ENCODE measurements at places on chromosomes 5 and 9.
A peak's percentile ranks its signal among the peaks of the same experiment; 100 is the strongest.

- DNase-seq: no peak
These were observed 84.9 kb downstream of the RGS3 start for GRCh38 chr9:113548221-113549041.

- no peak for DNase-seq
These were observed 29.5 kb downstream of the SURF6 start for GRCh38 chr9:133306242-133307204.

DNA sequence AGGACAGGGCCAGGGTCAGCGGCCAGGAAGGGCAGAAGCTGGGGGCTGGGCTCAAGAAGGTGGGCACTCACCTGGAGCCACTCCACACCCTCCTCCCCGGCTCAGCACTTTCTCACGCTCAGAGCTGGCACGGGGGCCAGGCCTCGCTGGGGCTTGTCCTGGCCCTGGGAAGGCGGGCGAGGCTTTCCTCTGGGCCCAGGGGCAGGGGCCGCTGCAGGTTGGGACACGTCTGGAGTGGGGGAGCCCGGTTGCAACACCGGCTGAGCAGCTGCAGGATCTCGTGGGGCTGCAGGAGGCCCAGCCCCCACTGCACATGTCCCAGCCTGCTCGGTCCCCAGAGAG is 38.9 kb upstream of the EGFL7 start:
- DNase-seq: no peak

GRCh38 chr9:70502690-70503089 is 88.2 kb upstream of the KLF9 start:
- DNase-seq: no peak

DNA sequence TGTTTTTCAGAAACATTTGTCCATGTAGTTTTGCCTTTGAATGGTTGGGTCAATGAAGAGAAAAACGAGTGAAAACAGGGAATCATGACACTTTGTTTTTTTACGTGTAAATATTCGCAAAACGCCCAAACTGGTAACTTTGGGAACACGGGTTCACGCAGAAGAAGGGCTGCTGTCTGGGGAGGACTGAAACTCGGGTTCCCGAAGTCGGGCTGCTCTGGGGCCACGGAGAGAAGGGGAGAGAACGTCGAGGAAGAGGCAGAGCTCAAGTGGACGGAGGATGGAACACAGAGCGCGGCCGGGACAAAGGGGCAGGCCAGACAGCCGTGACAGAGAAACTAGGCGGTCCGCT is 478 bp upstream of the SETD9 start:
- no peak for DNase-seq

GRCh38 chr9:127311239-127311741 is 46.7 kb downstream of the GARNL3 start:
- DNase-seq: no peak

DNA sequence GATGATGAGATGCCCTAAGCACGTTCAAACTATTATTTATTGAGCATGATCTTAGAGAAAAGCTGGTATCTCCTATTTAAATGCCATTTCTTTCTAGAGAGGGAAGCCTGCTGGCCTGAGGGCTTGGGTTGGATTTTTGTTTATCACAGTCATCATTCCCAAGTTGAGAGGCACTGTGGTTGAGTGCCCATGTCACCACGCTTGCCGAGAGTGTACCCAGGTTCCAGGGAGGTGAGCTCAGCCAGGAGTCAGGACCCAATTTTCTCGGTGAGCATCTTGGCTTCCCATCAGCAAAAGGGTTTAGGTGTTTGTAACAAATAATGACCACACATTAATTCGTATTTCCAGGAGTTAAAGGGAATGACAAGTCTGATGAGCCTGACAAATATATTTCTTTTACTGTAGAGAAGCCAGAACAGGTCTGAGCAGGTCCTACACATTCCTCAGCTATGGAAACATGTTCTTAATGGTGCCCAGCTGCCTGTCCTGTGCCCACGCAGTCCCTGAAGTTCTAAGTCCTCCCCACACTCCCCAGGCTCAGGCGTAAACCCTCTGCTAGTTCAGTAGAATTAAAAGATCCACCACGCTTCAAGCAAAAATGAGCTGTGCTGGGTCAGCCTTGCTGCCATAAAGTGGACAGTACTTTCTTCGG is 258.9 kb upstream of the IRX2 start:
- DNase-seq: no peak

DNA sequence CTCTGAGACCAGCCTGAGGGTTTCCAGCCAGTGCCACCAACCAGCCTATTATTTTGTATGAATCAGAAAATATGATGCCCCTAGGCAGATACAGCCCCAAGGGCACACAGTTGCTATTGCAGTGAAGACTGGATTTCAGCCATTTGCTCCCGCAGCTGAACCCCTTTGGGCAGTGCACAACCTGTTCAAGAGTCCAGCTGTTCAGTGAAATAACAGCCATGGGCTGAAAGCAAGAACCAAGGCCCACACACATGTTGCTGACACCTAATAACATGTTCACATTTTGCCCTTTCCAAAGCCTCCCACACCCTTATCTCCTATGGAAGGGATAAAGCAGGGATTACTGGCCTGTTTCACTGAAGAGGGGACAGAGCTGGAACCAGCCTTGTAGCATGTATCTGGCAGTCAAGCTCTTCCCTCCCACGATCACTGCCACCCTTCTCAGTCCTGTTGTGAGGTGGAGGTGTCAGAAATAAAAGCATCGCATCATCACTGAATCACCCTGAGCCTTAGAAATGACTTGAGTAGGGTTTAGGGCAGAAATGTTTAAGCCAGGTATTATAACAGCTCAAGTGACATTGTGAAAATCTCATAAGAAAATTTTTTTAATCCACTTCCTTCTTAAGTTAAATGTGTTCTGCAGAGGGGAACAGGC is 137.1 kb upstream of the FSTL4 start:
- DNase-seq: no peak

DNA sequence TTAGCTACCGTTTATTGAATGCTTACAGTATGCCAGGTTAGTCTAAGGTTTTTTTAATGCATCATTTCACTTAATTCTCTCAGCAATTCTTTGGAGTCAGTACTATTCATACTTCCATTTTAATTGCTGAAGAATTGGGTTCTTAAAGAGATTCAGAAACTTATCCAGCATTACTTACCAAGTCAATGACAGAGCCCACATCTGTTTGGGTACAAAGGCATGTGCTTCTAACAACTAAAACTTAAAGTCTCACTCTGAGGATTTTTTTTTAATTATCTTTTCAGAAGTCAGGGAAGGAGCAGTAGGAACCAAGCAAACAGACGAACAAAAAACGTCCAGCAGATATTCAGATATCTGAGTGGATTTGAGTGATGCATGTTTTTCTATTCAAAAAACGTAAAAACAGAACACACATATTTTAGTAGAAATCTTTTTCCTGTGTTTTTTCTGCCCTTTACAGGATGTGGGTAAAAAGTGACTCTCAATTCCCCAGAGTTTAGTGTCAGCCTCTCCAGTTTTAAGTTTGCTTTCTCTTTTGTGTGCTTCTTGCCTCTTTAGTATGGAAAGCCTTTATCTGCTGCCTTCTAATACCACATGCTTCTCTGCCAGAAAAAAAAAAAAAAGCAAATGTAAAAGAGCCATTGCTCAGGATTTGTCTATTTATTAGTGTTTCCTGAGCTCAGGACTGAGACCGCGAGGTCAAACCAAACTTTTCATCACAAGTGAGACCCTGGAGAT is 118.0 kb downstream of the PRKACG start:
- peak; percentile 69 for DNase-seq

DNA sequence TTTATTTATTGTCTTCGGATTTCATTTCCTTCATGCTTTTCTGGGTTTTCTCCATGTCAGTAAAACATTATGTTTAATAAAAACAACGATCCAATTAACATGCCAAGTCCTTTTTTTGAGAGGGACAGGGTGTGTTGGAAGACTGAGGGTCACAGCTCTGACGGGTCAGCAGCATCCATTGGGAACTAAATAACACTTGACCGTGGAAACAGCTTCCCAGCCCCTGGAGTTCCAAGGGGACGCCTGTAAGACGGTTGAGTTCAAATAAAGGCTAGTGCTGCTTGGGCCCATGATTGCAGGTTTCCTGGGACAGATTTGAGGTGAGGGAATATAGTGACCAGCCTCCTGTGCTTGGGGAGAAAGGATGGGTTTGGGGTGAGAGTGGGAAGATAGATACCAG is 30.4 kb upstream of the NEURL1B start:
- DNase-seq: no peak

DNA sequence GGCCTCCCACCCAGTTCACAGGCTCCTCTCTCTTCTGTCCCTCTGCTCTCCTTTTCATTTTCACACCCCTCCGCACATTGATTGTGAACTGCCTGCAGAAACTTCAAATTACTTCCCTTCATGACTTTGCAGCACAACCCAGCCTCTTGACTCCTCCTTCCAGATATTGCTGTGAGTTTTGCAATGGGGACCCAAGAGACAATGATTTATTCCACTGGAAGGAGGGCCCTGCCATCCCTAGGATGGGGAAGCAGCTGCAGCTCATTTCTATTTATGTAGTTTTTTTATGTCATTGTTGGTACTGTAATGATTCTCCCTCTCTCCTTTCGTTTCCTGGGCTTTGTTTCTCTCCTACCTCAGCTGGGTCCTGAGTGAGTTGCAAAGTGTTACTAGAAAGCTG is 364.9 kb downstream of the ICE1 start:
- DNase-seq: no peak

DNA sequence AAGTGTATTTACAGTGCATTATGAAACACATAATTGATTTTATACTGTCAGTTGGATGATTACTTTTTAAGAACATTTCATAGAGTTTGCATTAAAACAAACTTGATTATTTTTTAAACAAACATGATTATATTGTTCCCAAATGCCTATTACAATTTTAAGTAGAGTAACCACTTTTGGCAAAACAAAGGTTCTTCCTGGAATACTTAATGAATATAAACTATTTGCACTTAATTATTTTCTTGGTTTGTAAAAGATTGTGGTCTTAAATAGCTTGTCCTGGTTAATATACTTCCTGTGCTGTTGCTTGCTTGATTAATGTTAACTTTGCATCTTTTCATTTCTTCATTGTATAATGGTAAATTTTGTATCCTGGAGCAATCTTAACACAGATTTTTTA is 180.0 kb downstream of the CDH12 start:
- no peak for DNase-seq

DNA sequence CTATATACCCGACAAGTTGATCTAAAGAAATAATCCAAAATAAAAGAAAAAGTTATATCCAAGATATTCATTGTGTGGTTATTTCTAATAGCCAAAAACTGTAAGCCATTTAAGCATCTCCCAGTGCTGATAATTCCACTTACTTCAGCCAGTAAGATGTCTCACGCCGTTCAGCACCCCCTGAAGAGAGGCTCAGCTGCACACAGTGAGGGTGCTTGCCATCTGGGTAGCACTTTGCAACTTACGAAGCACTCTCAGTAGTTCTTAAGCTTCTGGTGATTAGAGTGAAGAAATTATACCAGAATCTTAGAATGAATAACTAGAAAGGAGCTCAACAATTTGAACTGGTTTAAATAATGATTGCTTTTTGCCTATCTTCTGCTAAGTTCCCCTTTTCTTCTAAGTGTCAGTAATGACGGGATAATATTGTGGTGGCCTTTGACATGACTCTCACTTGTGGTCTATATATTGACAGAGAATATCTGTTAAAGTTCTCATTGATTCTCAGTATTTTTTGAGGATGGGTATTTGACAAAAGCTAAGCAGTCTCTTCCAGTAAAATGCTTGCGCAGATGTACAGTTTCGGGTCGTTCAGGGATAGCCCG is 26.2 kb upstream of the LTC4S start:
- DNase-seq: no peak

DNA sequence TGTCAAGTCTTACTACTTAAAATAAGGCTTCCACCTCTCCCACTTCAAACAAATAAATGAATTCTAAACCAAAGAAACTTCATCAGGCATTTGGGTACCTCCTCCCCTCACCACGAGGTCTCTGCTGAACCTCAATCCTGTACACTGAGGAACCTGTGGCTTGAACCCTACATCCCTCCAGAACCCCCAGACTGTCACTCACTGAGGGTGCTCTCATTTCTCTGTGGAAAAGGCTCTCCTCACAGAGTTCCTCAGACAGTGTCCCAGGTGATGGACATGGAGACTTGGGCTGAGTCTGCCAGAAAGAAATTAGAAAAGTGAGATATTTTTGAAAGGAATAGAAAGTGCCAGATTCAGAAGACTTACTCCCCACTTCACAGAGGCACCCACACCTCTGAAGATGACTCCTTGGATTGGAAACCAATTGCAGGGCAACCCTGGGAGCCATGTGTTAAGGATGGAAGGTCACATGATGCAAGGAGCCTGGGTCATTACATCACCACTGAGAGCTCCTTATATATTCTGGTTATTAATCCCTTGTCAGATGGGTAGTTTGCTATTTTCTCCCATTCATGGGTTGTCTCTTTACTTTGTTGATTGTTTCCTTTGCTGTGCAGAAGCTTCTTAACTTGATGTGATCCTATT is 19.8 kb downstream of the MLANA start:
- DNase-seq: no peak

DNA sequence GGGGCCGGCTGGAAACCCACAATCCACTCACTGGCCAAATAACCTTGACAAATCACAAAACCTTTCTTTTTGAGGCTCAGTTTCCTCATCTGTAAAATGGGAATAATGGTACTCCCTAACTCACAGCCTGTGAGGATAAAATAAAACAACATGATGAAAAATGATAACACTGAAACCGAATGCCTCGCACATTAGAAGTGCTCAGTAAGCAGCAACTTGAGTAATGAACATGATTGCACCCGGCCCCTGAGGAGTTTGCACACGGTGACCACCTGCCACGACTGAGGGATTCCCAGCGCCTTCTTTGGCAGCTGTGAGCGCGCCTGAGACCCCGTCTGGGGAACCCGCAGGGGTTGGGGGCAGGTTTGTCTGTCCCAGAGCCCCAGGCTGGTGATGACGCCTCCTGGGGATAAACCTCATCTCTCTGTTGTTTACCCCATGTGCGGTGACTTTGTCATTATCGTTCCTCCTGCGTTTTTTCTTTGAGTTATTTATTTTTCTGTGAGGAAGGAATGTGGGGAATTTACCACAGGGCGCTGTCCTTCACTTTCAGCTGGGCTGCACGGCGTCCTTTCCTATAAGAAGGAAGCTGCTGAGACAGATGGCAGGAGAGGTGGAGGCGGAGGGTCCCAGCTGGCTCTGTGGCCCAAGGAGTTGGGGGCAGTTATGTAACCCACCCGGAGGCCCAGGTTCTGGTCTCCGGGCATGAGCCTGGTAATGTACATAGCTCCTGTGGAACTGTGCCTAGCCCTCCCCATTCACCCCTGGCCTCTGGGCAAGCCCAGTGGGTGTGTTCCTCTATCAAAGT is 3.0 kb upstream of the SYNPO start:
- no peak for DNase-seq

- no peak for DNase-seq
These were observed 241.4 kb downstream of the PBX3 start for GRCh38 chr9:125988479-125989050.

DNA sequence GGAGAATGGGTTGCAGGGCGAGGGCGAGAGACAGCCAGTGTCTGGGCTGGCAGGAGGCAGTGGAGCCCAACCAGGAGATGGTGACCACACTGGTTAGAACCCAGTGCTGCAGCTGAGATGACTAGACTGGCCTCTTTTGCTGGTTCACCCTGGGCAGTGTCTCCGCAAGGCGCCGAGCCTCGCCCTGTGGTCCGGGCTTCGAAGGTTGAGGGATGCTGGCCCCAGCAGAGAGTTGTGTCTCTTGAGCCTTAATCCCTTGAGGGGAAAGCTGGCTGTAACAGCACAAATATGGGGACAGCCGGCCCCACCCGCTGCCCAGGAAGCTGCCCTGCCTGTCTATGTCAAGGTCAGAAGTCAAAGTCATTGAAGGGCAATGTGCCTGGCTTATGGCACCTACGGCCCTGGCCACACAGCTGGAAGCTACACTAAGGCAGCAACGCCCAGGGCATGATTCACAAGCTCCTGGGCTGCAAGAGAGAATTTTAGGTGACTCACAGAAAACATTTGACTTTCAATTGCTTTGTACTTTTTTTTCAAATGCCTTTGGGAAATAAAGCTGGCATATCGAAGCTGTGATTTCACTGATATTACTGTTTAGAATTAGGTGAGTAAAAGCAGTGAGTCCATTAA is 33.3 kb downstream of the NKX2-5 start:
- DNase-seq: no peak

Data from GM12878 (cell line).